ENCODE measurements at places on chromosomes 5 and 9.

GRCh38 chr9:32551276-32552051, 663 bp upstream of the SMIM27 start:
- DNase-seq: peak; percentile 15

DNA sequence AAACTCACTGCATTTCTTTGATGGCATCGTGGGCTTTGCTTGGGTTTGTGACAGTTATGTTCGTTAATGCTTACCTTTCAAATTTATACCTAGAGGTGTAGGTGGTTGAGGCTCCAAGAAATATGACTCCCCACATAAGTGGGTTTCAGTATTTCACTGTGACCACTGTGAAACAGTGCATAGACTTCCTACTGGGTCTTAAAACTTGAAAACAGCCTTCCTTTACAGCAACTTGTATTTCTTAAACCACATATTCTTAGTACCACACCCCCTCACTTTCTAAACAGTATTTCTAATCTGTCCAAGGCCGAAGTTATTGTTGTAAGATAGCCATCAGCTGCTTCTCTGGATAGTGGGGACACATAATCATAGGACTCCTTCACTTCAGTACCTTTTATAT, 48.3 kb downstream of the TMEFF1 start:
- no peak for DNase-seq

GRCh38 chr9:105993116-105993854, 298.9 kb downstream of the TMEM38B start:
- no peak for DNase-seq

DNA sequence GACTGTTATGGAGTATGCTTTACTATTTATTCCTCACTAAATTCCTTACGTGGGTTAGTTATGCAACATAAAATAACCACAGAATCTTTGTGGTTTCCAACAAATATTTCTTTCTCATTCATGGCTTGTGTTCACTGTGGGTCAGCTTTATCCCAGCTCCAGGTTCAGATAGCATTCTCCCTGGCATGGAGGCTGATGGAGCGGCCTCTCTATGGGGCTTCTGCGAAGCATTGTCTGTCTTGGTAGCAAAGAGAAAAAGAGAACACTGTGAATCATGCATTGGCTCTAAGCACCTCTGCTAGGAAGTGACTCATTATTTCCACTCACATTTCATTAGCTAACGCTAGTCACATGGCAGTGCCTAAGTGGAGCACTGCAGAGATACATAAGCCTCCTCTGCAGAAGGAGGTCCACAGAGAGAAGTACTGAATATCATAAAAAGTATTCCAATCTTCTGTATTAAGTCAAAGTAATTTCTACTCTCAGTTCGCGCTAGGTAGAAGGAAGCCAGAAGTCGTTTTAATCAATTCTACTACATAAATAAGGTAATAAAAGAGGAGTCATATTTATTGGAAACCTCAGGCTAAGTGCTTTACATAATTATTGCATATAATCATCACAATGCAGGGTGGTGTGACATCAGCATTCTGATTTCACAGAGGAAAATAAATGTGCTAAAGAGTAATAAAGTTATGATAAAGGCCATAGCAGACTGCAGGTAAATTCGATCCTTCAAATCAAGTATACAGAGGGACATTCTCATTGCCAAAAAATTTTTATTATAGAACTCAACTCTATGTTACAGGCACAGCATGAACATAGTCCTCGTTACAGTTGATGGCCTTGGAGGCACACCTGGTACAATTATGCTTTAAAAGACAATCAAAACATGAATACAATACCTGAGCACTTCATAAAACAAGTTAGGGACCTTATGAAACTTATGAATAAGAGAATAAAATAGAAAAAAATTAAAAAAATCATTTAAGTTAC, 531.1 kb downstream of the CETN3 start:
- DNase-seq: no peak

- DNase-seq: no peak
Measured at GRCh38 chr5:138824516-138824915, 50.6 kb downstream of the LRRTM2 start.

DNA sequence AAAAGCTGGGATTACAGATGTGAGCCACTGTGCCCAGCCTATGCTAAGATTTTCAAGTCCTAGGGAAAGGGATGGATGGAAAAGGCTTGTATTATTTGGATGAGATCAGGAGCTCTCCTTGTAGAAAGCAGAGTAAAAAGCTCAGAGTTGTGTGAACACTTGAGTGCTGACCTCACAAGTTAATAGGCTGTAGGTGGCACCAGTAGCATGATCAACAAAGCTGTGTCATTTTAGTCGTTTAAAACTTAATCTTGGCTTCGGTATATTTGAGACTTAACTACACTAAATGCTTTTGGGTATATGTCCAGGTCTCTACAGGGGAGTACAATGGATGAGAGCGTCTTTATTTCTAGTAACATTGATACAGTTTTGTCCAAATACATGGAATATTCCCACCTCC, 264.2 kb downstream of the TMEM38B start:
- DNase-seq: no peak

GRCh38 chr5:43274435-43275114, 38.6 kb downstream of the HMGCS1 start:
- DNase-seq: no peak

DNA sequence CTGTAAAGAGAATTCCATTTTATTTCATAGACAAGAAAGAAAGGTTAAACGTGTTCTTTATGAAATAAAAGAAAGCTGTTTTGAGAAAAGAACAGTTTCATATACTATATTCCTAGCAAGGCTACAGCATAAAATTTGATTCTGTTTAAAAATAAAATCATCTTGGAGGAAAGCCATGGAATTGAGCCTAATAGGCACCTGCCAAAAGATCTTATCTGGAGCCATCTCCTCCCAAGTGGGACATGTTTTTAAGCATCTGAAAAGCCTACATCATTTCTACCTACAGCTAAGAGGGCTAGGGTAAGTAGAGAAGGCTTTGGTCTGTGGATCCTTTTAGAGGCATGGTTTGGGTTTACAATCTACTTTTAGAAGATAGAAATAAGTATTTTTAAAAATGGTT, 89.3 kb downstream of the GAS1 start:
- DNase-seq: no peak

GRCh38 chr5:66898241-66898995, 298.2 kb downstream of the CD180 start:
- no peak for DNase-seq

DNA sequence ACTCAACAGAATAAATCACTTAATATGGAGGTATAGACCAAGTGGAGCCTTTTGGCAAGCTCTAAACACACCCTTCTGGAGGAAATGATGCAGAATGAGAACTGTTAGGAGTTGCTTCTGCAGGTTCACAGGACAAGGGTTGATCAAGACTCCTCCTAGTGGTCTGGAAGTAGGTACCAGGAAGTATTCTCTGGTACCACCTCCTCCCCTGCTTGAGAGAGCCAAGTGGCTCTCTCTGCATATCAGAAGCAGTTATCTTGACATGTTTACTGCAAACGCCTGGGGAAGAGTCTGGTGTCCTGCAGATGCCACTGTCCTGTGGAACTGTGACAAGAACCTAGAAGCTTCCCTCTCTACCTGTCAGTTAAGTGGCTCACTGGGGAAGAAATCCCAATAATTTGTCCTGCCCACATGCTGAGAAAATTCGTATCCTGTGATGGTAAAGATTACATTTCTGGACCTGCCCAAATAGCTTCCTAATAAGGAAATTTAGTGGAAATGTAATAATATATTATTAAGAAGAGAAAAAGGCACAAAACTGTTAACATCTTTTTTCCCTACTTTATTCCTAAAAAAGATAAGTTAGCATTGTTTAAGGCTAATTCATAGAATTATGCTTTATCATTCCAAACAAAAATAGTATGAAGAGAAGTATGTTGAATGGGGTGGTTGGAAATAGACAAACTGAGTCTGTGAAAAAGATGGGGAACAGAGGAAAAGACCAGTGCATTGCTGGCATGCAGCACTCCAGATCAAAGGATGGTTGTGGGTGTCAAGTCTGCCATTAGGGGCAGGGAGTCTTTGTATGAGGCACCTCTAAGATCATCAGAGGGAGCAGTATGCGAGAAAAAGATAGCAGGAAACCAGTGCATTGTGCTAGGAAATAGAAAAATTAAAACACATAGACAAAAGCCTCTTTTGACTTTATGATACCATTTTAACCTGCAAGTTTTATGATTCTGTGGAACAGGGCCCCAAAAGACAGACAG, 118.8 kb downstream of the CDC42SE2 start:
- DNase-seq: no peak

DNA sequence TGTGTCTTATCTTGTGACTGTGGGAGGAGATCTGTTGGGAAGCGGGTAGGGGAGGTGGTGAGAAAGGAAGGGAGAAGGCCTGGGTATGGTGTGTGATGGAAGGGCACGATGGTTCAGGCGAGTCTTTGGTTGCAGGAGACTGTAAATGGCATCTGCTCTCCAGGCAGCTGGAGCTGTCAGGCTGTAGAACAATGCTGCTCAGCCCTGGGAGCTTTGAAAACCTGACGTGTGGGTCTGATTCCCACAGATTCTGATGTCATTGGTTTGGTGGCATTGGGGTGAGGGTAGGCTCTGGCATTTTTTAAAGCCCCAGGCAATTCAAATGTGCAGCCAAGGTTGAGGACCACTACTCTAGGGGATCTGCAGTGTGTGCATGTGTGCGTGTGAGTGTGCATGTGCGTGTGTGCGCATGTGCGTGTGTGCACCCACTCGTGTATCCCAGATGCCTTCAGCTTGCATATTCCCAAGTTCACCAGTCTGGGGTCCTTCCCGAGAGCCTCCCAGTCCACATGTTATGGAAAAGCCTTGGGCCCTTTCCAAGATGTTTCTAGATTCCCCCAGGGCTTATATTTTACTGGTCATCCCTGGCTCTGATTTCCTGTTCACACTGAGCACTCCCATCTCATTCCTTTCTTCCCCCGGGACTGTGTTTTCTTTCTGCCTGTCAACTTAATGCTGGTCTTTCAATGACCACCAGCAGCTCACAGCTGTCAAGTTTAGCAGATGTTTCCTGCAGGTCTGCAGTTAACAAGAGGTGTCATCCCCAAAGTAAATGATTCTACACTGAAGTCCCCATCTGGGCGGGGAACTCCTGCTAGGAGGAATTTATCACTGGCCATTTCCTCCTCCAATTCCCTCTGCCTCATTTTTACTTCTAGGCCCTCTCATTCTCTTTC, 34.0 kb downstream of the BOD1 start:
- no peak for DNase-seq

DNA sequence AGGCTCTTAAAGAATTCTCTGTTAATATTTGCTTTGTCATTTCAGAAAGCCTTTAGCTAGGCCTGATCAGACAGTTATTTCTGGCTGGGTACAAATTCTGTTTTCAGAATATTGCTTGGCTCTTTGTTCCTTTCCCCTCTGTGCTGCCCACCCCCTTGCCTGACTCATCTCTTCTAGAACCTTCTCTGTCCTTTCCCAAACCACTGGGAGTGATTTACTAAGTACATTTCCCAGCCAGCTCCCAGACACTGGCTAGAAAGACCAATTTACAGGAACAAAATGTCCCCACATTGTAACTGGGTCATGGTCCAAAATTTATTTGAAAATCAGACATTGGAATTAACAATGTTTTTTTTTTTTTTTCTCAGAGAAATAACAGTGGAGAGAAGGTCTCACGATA, 133.1 kb upstream of the MAP1B start:
- no peak for DNase-seq

- DNase-seq: no peak
Measured at GRCh38 chr5:122368510-122369251, 56.6 kb downstream of the SNCAIP start.

DNA sequence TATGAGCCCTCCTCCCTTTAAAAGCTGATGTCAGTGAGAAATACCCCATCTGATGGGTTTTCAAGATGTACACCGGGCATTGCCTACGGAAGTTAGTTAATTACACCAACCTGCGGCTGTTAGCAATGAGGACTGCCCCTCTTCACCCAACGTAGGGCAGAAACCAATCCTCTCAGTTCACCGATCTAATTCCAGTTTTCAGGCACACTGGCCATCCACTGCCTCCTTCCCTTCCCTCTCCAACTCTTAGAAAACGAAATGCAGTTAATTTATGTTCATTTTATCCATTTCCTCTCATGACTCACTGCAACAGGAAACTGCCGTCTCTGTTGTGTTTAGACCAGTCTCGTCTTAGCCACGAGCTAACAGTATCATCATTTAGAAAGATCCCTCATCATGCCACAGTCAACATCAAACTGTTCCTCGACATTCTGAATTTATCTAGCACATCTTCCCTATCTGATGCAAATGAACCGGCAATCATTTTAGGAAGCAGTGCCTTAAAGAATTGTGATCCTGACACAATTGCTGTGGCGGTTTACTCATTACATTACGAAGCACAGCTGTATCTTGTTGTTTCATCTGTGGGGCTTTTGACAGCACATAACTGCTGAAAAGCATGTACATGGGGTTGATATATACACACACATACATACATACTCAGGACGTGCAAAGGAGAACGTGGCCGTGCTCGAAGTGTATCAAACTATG, 168.6 kb downstream of the EFNA5 start:
- DNase-seq: no peak

GRCh38 chr5:158985492-158985891, 114.2 kb downstream of the EBF1 start:
- DNase-seq: no peak

- DNase-seq: no peak
Measured at GRCh38 chr9:33404788-33405362, 2.5 kb upstream of the AQP7 start.

- no peak for DNase-seq
Measured at GRCh38 chr9:70874451-70874850, 247.0 kb downstream of the TRPM3 start.

DNA sequence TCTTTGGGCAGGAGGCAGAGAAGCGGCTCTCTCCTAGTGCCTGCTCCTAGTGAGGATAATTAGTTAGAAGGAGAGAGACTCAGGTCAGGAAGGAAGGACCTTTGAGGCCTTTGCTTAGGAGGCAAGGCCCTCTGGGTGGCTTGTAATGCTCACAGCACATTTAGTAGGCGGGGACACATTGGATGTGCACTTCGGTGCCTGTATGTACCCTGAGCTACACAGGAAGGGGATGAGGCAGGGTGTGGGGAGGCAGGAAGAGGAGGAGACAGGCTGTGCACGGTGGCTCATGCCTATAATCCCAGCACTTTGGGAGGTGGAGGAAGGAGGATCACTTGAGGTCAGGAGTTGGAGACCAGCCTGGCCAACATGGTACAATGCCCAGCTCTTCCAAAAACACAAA, 7.2 kb upstream of the LCN2 start:
- DNase-seq: no peak

DNA sequence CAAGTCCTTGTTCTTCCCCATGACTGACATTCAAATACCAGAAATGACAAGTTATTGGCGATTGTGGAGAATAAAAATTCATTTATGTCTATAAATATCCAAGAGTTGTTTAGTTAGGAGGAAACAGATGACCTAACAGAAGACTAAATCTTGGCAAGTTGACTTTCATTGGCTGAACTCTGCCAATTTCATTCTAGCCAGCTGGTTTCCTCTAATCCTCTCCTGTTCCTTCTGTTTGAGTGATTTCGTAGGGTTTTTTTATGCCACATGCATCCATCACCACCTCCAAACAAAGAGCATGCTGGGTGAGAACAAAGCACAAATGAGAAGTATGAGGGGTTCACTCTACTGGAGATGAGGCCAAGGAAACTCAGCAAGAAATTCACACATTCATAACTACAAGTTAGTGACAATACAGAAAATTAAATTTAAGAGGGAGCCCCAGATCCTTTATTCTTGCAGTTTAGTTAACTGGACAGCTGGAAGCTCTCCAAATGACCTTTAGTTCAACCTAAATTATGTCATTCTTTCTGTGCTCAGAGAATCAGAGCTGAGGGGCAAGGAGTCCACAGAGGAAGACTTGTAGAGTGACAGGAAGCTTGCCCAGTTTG, 932.0 kb downstream of the TLE4 start:
- DNase-seq: no peak

Measured in NK-92 treated with Interleukin-12 subunit alpha and Interleukin-12 subunit beta, amount 100 ng/mL, for 24 hours (cell line).